ENCODE measurements at places on chromosomes 16 and 17.

GRCh38 chr17:48219617-48220016 lies 112.1 kb downstream of the SNX11 start:
- no peak for DNase-seq

DNA sequence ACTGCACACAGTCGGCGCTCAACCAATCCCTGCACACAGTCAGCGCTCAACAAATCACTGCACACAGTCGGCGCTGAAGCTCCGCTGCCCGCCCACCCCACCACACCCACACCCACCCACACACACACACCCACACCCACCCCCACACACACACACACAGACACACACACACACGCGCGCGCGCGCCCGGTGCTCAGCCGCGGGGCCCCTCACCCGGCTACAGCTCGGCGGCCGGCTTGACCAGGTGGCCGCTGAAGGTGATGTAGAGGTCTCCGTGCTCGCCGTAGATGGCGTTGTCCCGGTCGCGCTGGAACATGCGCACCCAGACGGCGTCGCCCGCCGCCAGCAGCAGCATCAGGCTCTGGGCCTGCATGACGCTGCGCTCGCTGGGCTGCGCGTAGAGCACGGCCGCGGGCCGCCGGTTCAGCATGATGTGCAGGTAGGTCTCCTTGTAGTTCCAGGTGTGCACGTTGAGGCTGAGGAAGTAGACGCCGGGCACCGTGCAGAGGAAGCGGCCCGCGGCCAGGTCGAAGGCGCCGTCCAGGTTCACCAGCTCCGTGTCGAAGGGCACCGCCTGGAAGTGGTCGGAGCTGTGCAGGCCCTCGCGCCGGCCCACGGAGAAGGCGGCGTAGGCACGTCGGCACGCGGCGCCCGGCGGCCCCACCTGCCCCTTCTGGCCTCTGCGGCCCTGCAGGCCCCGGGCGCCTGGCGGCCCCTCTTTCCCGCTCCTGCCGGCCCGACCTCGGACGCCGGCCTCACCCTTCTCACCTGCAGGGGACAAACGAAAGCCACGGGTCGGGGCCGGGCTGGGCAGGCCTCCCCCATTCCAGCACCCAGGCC lies 2.5 kb downstream of the C1QTNF8 start:
- no peak for DNase-seq

DNA sequence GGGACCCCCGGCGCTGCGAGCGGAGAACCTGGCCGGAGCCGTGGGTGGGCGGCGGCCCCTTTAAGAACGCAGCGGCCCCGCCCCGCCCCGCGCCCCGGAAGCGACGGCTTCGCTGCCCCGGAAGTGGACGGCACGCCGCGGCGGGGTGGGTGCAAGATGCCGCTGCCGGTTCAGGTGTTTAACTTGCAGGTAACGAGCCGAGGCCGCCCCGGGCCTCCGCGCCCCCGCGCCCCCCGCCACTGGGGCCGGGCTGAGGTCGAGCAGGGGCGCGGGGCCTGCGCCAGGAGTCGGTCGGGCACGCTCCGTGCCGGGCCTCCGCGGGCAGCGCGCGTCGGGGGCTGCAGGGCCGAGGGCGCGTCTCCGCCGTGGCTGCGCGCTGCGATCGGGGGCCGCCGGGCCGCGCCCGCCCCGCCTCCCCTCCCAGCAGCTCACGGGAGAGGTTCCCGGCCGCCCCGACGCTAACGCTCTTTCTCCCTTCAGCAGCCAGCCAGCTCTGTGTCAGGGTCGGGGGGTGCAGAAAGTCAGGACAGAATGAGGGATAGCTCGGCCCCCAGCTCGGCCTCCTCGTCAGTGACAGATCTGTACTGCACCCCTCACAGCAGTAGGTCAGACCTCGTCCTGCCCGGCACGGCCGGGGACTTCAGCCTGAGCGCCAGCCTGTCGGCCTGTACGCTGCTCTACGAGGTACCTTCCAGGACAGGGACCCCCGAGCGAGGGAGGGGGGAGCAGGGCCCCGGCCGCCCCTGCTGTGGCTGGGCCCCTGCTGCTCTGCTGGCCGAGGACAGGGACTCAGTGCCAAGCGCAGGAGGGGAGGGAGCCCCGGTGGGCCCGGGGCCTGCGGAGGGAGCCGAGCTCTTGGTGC lies at the start of the genes GPS1 and RFNG:
TSS of gene GPS1 (plus strand) at position 123 of the 862 bp plus-strand sequence. CDS start at position 157, 34 bp downstream.
TSS of gene RFNG (minus strand) at position 36 of the 862 bp plus-strand sequence. CDS start 45 bp downstream, outside the sequence.
- peak; percentile 77 for DNase-seq

DNA sequence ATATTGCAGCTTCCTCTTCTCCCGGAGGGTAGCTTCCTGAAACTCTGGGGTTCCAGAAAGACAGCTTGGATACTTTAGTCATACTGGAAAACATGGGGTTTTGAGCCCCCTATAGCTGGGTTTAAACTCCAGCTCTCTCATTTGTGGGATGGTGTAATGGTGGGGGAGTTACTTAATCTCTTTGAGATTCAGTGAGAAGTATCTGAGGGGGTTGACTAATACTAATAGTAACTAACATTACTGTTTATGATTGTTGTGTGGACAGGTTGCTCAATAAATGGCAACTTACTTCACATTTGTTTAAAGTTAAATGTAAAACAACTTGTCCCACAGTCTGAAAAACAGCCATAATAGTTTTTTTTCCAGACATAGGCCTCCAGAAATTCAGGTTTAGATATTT lies 5.1 kb upstream of the SUZ12 start:
- no peak for DNase-seq

- no peak for DNase-seq
Observed at GRCh38 chr16:22333457-22333994, 36.3 kb downstream of the POLR3E start.
